ENCODE measurements at places on chromosomes 4 and X. TPM values are rescaled to one million over a fixed set of nuclear protein-coding genes. Genes with fewer than 3 reads are reported as not detected.

DNA sequence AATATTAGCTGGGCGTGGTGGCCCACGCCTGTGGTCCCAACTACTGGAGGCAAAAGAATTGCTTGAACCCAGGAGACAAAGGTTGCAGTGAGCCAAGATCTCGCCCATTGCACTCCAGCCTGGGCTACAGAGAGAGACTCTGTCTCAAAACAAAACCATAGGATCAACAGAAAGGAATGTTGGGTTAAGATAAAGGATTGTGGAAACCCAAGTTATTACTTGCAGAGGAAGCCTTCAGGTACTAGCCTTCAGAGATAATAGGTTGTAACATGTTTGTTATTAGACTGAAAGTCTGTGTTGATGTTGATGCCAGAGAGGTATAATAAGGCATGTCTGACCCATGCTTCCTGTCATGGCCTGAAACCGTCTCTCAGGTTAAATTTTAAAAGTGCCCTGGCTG is 16.9 kb downstream of the SSX5 start:
- H3K36me3 ChIP-seq: no peaks in the 10 kb centered on the region
- H3K27ac ChIP-seq: no peak overlapping the region
- H3K4me3 ChIP-seq: no peak overlapping the region
- no peak for DNase-seq
- no peaks in the 10 kb centered on the region for H3K27me3 ChIP-seq

- no peaks in the 10 kb centered on the region for H3K36me3 ChIP-seq
- no peaks in the 10 kb centered on the region for H3K27me3 ChIP-seq
- H3K4me3 ChIP-seq: no peak overlapping the region
- no peak for DNase-seq
Observed at GRCh38 chr4:182577411-182577810, 334.2 kb downstream of the TENM3 start.

STATH gene
- total RNA-seq: not detected

GRCh38 chrX:153882086-153882498 is 3.9 kb downstream of the L1CAM start:
- H3K36me3 ChIP-seq: no peaks in the 10 kb centered on the region
- H3K4me3 ChIP-seq: peak overlapping the region; percentile 26
- H3K27ac ChIP-seq: peak overlapping the region; percentile 89
- no peak for DNase-seq
- H3K4me1 ChIP-seq: peaks cover 55% of the 10 kb centered on the region

GRCh38 chrX:129779747-129780146 is at the start of gene SASH3:
Gene SASH3 (plus strand): TSS chrX:129779949. CDS start chrX:129780098, 149 bp downstream.
- H3K4me3 ChIP-seq: no peak within 1 kb of the TSS
- DNase-seq: no peak
- H3K27ac ChIP-seq: no peak within 1 kb of the TSS
- no peaks in the 10 kb centered on the region for H3K36me3 ChIP-seq

GRCh38 chrX:101415180-101416145 is 7.4 kb downstream of the HNRNPH2 start:
- H3K36me3 ChIP-seq: peaks cover 18% of the 10 kb centered on the region
- DNase-seq: no peak
- no peaks in the 10 kb centered on the region for H3K27me3 ChIP-seq
- H3K27ac ChIP-seq: peak overlapping the region; percentile 93
- H3K4me1 ChIP-seq: peaks cover 33% of the 10 kb centered on the region

DNA sequence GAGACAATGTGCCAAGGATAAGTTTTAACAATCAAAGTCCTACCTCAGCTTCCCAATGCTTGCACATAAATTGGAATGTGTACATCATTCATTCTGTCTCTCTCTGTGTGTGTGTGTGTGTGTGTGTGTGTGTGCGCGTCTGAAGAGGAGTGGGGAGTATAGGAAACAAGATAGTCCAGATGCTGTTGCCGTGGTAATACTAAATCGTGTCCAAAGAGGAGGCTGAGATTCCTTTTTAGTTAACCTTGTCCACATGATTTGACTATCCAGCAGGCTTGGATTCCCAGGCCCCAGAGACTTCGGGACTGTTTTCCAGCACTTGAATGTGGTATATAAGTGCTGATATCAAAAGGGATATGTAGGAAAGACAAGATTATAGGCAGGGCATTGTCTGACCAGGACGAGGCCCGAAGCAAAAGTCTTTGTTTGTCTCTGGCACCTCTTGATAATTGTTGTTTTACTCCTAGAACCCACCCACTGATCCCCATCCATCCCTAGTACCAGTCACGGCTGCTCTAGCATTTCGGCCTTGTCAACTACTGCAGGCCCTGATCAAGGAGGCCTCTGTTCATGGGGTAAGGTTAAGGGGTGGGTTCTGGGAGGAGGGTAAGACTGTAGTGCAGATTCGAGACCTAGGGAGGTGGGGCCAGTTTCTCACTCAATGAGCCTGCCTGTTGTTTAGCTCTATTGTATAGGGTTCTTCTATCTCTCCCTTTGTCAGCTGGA is 3.9 kb downstream of the PLP1 start:
- H3K4me3 ChIP-seq: no peak overlapping the region
- peaks cover 15% of the 10 kb centered on the region for H3K4me1 ChIP-seq
- DNase-seq: no peak
- no peaks in the 10 kb centered on the region for H3K27me3 ChIP-seq
- H3K36me3 ChIP-seq: peaks cover 22% of the 10 kb centered on the region
- no peak overlapping the region for H3K27ac ChIP-seq

GRCh38 chr4:170748975-170749374 is 659.2 kb upstream of the AADAT start:
- peaks cover 12% of the 10 kb centered on the region for H3K36me3 ChIP-seq
- H3K27me3 ChIP-seq: no peaks in the 10 kb centered on the region
- no peak for DNase-seq
- no peak overlapping the region for H3K4me3 ChIP-seq

- no peak overlapping the region for H3K27ac ChIP-seq
- no peaks in the 10 kb centered on the region for H3K4me1 ChIP-seq
- H3K36me3 ChIP-seq: no peaks in the 10 kb centered on the region
- H3K27me3 ChIP-seq: no peaks in the 10 kb centered on the region
- DNase-seq: no peak
Observed at GRCh38 chr4:94375364-94375763, 32.7 kb upstream of the HPGDS start.

- DNase-seq: peak; percentile 31
- peak overlapping the region; percentile 76 for H3K4me3 ChIP-seq
- no peak overlapping the region for H3K27ac ChIP-seq
- H3K4me1 ChIP-seq: peaks cover 36% of the 10 kb centered on the region
Observed at GRCh38 chrX:50471390-50471789, 765 bp upstream of the DGKK start.

GLRA2 gene
- not detected for total RNA-seq

DNA sequence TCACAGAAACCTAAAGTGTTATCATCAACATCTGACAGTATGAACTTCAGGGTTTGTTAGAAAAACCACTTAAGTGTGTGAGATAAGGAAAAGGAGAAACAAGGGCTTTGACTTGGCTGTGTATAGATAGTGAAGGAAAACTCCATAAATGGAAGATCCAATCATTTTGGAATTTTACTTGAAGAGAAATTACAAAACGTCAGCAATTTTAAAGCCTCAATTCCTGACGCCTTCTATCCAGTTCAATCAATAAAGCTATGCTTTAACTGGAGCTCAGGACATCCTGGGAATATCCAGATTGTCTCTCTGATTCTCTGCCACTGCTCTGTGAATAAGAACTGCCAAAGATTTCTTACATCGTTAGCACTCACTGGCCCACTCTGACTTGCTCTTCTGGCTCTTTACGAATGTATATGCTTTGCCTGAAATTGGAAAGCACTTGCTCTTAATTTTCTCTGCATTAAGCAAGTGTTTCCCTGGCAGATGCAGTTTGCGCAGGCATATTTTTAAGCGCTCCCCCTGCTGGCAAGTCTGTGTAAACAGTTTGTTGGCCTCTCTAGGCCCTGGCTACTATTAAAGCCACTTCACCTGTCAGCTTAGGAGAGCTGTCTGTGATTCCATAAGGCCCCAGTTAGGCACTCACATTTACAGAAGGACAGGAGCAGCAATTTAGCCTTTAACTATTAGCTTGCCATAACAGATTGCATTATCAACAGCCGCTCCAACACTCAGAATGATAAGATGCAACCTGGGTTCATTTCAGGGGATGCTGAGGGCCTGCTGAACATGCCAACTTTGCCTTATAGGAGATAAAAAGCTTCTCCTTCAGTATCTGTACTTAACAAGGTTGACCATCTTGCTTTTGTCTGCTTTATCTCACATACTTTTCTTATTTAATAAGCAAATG is 251.4 kb upstream of the DDX53 start:
- no peak overlapping the region for H3K27ac ChIP-seq
- no peak overlapping the region for H3K4me3 ChIP-seq
- H3K27me3 ChIP-seq: no peaks in the 10 kb centered on the region
- no peaks in the 10 kb centered on the region for H3K36me3 ChIP-seq
- H3K4me1 ChIP-seq: no peaks in the 10 kb centered on the region

REELD1 gene
- total RNA-seq: not detected

DNA sequence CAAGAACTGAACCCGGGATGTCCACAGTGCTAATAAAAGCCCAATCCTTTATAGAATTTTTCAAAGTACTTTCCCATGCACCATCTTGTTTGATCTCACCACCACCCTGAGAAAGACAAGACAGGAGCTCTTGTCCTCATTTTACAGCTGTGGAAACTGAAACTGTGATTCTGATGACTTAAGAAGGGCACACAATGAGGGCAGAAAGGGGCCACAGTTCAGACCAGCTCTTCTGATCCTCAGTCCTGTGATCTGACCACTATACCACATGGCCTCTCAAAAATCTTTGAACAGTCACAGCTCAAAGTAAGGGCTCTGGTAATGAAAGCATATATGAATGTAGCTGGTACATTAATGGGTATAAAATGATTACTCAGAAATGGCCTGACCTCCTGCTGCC is 127.3 kb upstream of the CPEB2 start:
- H3K27ac ChIP-seq: no peak overlapping the region
- DNase-seq: no peak
- H3K4me3 ChIP-seq: no peak overlapping the region
- peaks cover 17% of the 10 kb centered on the region for H3K4me1 ChIP-seq
- no peaks in the 10 kb centered on the region for H3K36me3 ChIP-seq
